ENCODE measurements at places on chromosomes 3 and 15. TPM values are rescaled to one million over a fixed set of nuclear protein-coding genes. Genes with fewer than 3 reads are reported as not detected.

Gene GPR62
- 0.21 TPM for total RNA-seq

Gene GOLGA8K
- not detected for total RNA-seq

Gene B3GNT5
- 14.1 TPM for total RNA-seq

Gene FAM174B
- total RNA-seq, result 10.1 TPM

Gene TBC1D2B
- total RNA-seq, result 11.7 TPM

Gene CCR5
- total RNA-seq, result not detected

Gene SNTN
- not detected for total RNA-seq

Gene PATL2
- not detected for total RNA-seq

Gene C3orf80
- not detected for total RNA-seq

Gene BSN
- total RNA-seq, result 0.17 TPM

DNA sequence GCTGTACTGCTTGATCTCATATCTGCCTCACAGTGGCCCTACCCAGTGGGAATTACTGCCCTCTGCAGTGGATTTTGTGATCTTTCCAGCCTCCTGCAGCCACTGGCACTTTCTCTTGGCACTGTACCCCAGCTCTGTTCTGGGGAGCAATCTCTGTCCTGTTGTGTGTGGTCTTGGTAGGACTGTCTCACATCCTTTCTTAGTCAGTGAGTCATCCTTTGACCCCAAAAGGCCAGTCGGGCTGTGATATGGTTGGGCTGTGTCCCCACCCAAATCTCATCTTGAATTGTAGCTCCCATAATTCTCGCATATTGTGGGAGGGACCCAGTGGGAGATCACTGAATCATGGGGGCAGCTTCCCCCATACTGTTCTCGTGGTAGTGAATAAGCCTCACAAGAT, 133.3 kb upstream of the TPM1 start:
- no peak for DNase-seq
- peaks cover 4% of the 10 kb centered on the region for H3K4me1 ChIP-seq

- H3K4me1 ChIP-seq, result peaks cover 13% of the 10 kb centered on the region
- H3K27me3 ChIP-seq, result no peaks in the 10 kb centered on the region
- no peak overlapping the region for H3K27ac ChIP-seq
Observed at GRCh38 chr15:33964665-33965040, 3.6 kb upstream of the CHRM5 start.

- H3K27ac ChIP-seq, result no peak overlapping the region
- peaks cover 4% of the 10 kb centered on the region for H3K4me1 ChIP-seq
- H3K36me3 ChIP-seq, result no peaks in the 10 kb centered on the region
- no peak for DNase-seq
- no peak overlapping the region for H3K4me3 ChIP-seq
Observed at GRCh38 chr3:128345196-128345595, 121.5 kb downstream of the DNAJB8 start.

GRCh38 chr15:91346259-91346658, 246.2 kb downstream of the SV2B start:
- H3K36me3 ChIP-seq, result no peaks in the 10 kb centered on the region
- DNase-seq, result no peak
- no peaks in the 10 kb centered on the region for H3K4me1 ChIP-seq
- no peaks in the 10 kb centered on the region for H3K27me3 ChIP-seq

GRCh38 chr3:185729337-185730055, 95.3 kb downstream of the IGF2BP2 start:
- H3K36me3 ChIP-seq, result no peaks in the 10 kb centered on the region
- no peak for DNase-seq
- H3K27ac ChIP-seq, result no peak overlapping the region
- H3K4me1 ChIP-seq, result peaks cover 39% of the 10 kb centered on the region
- no peak overlapping the region for H3K4me3 ChIP-seq
- no peaks in the 10 kb centered on the region for H3K27me3 ChIP-seq

DNA sequence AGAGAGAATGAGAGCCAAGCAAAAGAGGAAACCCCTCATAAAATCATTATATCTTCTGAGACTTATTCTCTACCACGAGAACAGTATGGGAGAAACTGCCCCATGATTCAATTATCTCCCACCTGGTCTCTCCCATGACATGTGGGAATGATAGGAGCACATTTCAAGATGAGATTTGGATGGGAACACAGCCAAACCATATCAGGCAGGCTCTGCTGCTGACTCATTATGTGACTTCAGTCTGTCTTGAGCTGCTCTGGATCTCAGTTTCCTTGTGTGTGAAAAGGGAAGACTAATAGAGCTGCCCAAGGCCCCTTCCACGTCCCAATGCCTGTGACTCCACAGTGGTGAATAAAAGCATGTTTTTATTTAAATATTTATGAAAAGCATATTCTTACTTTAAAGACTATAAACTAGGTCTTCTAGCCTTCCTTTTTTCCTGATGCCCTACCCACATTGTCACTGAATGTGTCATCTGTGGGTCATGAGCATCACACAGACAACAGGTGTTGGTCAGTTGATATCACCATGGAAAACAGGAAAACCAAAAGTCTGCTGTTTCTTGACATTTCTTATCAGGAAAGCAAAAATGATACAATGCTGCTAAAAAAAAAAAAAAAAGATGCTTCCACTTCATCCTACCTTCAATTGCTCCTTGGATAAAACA, 96.0 kb upstream of the PPP2R3A start:
- no peak for DNase-seq
- H3K4me3 ChIP-seq, result no peak overlapping the region
- no peaks in the 10 kb centered on the region for H3K4me1 ChIP-seq
- H3K27ac ChIP-seq, result no peak overlapping the region

- H3K27ac ChIP-seq, result no peak overlapping the region
- no peaks in the 10 kb centered on the region for H3K36me3 ChIP-seq
- H3K4me1 ChIP-seq, result no peaks in the 10 kb centered on the region
- H3K27me3 ChIP-seq, result no peaks in the 10 kb centered on the region
Observed at GRCh38 chr3:143856252-143856970, 8.1 kb upstream of the SLC9A9 start.

GRCh38 chr3:37308247-37308646, 133.9 kb upstream of the LRRFIP2 start:
- DNase-seq, result peak; percentile 26
- no peaks in the 10 kb centered on the region for H3K36me3 ChIP-seq
- no peak overlapping the region for H3K4me3 ChIP-seq
- H3K27me3 ChIP-seq, result no peaks in the 10 kb centered on the region
- H3K4me1 ChIP-seq, result no peaks in the 10 kb centered on the region
- H3K27ac ChIP-seq, result no peak overlapping the region

- H3K27ac ChIP-seq, result no peak overlapping the region
- H3K36me3 ChIP-seq, result no peaks in the 10 kb centered on the region
- H3K27me3 ChIP-seq, result no peaks in the 10 kb centered on the region
Observed at GRCh38 chr3:132821314-132821713, 99.1 kb upstream of the NPHP3 start.

DNA sequence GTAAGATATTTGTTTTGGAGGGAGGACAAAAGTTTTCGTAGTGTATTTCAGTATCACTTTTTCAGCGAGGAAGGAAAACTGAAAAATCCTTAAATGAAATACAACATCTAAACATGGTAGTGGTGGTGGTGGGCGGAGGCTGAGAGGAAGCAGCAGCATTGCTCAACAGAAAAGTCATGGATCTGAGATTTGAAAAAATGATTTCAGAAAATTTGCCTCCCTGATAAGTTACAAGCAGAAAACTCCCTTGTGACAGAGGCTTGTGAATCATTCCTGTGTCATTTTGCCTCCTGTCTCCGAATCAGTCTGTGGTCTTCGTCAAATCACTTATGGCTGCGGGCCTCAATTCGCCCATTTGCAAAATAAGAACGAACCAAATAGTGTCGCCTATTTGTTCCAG, 965 bp upstream of the CRBN start:
- peaks cover 33% of the 10 kb centered on the region for H3K27me3 ChIP-seq
- H3K4me1 ChIP-seq, result peaks cover 11% of the 10 kb centered on the region
- no peak overlapping the region for H3K4me3 ChIP-seq
- DNase-seq, result no peak
- no peak overlapping the region for H3K27ac ChIP-seq
- H3K36me3 ChIP-seq, result no peaks in the 10 kb centered on the region

DNA sequence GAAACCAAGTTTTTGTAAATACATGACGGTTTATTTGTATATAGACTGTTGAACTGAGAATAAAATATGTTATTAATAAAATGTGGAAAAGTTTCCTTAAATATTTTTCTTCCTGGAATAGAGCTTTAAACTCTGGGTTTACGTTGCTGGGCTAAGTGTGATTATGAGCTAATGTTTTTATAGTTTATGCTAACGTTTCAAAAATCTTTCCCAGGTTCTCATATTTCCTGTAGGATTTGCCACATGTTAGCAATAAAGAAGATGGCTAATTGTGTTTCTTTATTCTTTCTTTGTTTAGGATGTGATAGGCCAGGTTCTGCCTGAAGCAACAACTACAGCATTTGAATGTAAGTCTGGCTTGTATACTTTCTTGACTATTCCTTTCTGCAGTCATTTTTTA, 7.2 kb downstream of the MAP2K5 start:
- DNase-seq, result no peak
- no peaks in the 10 kb centered on the region for H3K27me3 ChIP-seq

DNA sequence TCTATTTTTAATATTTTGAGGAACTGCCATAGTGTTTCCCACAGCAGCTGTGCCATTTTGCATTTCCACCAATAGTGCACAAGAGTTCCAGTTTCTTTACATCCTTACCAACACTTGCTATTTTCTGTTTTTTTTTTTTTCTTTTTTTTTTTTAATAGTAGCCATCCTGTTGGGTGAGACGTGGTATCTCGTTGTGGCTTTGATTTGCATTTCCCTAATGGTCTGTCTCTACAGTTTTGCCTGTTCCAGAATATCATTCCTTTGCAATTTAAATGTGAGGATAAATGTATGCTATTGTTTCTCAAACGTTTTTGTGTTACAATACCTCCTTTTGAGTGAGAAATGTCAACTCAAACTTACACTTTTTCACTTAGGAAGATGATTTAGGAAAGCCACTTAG, 22.4 kb downstream of the RCN2 start:
- H3K36me3 ChIP-seq, result peaks cover 11% of the 10 kb centered on the region
- no peaks in the 10 kb centered on the region for H3K27me3 ChIP-seq

DNA sequence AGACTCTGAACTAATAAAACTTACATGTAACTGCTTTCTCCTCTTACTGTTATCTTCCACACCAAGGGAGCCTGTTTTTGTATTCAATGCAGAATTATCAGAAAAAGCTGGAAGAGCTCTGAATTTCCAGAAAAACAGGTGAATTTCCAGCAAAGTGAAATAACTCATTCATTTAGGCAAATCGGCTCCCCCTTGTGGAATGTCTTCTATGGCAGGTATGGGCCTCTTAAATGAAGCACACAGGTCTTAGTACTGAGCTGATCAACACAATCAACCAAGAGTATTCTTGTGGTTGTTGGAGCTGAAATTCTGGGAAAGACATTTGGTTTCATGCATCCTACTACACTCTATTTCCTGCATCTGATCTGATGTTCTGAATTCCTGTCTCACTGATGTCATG, 31.0 kb upstream of the PTPRG start:
- DNase-seq, result peak; percentile 76
- H3K27ac ChIP-seq, result no peak overlapping the region
- peaks cover 20% of the 10 kb centered on the region for H3K4me1 ChIP-seq
- H3K27me3 ChIP-seq, result no peaks in the 10 kb centered on the region

Measured in neural progenitor cell (in vitro differentiated cells).